Common myeloid progenitor, CD34-positive (primary cell): ENCODE measurements at places on chromosomes 5 and 9.

DNA sequence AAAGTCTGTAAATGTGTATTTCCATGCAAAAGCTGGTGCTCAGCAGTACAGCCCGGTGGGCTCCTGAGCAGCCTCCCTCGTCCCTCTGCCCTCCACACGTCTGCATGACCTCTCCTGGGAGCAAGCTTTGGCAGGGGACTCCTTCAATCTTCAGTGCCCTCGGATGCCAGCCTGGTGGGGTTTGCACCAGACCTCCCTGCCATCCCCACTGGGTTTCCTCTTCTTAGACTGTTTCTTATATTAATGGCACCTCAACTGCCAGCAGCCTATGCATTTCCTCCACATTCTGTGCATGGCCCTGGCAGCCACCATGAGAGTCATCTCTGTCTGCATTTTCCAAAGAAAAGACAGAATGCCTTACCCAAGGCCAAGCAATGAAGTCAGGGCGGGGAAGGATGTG lies 108.4 kb downstream of the ROR2 start:
- no peaks in the 10 kb centered on the region for H3K4me1 ChIP-seq
- H3K4me3 ChIP-seq = no peak overlapping the region
- H3K36me3 ChIP-seq = no peaks in the 10 kb centered on the region
- no peak overlapping the region for H3K27ac ChIP-seq

DNA sequence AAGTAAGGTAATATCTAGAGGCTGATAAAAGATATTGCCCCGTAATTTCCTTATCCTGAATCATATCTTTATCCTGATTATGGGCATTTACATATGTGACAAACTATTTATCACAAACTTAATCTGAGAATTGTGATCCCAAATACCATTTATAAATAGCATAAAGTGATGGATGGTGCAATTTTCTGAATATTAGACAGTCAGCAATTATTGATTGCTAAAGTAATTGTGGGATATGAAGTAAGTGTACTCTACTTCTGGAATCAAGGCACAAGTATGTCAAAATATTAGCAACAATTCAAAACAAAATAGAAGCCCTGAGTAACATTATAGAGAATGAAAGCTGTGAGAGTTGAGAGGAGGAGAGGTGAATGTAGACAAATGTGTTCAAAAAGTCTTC lies 361.9 kb upstream of the CDH6 start:
- no peaks in the 10 kb centered on the region for H3K27me3 ChIP-seq
- no peaks in the 10 kb centered on the region for H3K4me1 ChIP-seq
- no peaks in the 10 kb centered on the region for H3K36me3 ChIP-seq
- no peak overlapping the region for H3K4me3 ChIP-seq
- H3K27ac ChIP-seq = no peak overlapping the region

- no peaks in the 10 kb centered on the region for H3K27me3 ChIP-seq
- DNase-seq = peak; percentile 76
- H3K4me1 ChIP-seq = peaks cover 57% of the 10 kb centered on the region
- peak overlapping the region; percentile 77 for H3K4me3 ChIP-seq
These were observed 42.8 kb upstream of the STXBP1 start for GRCh38 chr9:127568971-127569885.

GRCh38 chr5:76927961-76928360 lies 24.9 kb upstream of the CRHBP start:
- H3K4me1 ChIP-seq = peaks cover 5% of the 10 kb centered on the region
- H3K27me3 ChIP-seq = no peaks in the 10 kb centered on the region
- H3K4me3 ChIP-seq = no peak overlapping the region
- DNase-seq = no peak
- no peaks in the 10 kb centered on the region for H3K36me3 ChIP-seq

- H3K27ac ChIP-seq = no peak overlapping the region
- H3K4me3 ChIP-seq = no peak overlapping the region
- H3K4me1 ChIP-seq = no peaks in the 10 kb centered on the region
These were observed 134.1 kb downstream of the NUDT12 start for GRCh38 chr5:103428411-103428871.

DNA sequence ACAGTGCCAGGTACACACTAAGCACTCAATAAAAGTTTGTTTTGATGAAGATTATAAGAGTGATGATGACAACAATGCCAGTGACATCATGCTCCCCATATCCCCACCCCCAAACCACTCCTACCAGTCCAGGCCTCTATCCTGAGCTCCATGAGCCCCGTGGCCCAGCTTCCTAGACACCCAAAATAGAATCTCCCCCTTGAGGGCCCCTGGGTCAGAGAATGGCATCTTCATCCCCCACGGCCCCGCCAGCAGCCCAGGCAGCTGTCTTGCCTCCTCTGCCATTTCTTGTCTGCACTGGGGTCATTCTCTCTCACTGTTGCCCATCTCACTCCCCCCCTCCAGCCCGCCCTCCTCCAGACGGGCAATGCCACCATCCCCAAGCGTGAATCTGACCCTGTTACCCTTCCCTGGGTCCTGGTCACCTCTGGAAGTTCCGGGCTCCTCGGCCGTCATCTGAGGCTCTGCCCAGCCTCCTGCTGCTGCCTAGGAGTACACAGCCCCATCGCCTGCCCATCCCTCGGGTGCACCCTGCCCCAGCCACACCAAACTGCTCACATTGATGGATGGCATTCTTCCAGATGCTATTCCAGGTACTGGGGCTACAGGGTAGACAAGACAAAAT lies 76.8 kb upstream of the LMX1B start:
- H3K36me3 ChIP-seq = no peaks in the 10 kb centered on the region
- DNase-seq = no peak
- H3K27me3 ChIP-seq = no peaks in the 10 kb centered on the region
- H3K27ac ChIP-seq = no peak overlapping the region
- H3K4me3 ChIP-seq = no peak overlapping the region
- peaks cover 15% of the 10 kb centered on the region for H3K4me1 ChIP-seq

DNA sequence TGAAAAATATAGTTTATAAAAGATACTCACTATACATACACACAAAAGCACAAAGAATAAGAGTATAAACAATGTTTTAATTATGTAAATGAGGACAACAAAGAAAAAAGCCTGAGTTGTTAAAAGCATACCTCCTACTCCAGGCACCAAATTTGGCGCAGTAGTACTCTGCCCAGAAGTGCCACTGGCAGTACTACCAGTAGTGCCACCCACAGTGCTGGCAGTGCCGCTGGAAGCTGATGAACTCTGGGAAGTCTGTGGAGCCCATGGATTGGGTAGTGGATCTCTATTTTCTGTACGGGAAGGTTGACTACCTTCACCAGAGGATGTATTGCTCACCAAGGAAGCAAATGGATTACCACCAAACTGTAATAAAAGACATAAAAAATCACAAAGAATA lies 30.2 kb downstream of the UBQLN1 start:
- H3K4me1 ChIP-seq = no peaks in the 10 kb centered on the region
- H3K36me3 ChIP-seq = peaks cover 24% of the 10 kb centered on the region
- H3K27ac ChIP-seq = no peak overlapping the region
- H3K4me3 ChIP-seq = no peak overlapping the region
- no peaks in the 10 kb centered on the region for H3K27me3 ChIP-seq

- H3K27ac ChIP-seq = no peak overlapping the region
- no peak overlapping the region for H3K4me3 ChIP-seq
- H3K4me1 ChIP-seq = no peaks in the 10 kb centered on the region
- no peak for DNase-seq
- H3K27me3 ChIP-seq = no peaks in the 10 kb centered on the region
- H3K36me3 ChIP-seq = no peaks in the 10 kb centered on the region
These were observed 89.5 kb downstream of the ADAMTS2 start for GRCh38 chr5:179255527-179256327.

DNA sequence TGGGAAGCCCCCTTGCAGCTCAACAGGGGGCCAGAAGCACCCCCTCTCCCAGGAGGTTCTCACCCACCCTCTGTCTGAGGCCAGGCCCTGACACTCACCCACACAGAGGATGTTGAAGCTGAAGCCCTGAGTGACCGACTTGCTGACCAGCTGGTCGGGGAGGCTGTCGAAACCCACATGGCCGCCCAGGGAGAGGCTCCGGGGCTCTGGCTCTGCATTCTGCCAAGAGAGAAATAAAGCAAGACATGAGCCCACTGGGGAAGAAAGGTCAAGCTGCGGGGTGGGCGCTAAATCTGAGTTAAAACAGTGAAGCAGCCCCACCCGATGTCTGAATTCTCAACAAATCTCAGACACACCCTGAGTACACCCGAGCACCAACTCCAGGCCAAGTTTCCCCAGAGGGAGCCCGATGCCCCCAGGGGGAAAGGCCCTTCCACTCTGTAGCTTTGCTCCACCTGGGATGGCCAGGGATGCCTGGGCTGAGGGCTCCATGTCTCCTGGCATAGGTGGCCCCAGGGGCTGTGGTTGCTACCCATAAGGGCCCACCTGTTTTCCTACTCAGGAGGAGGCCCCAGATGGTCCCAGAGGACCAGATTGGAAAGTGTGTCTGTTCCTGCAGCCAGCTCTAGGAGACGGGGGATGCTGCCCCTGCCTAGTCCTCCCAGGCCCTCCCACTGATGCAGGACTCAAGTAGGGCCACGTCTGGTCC lies 11.6 kb downstream of the SEPTIN8 start:
- no peak overlapping the region for H3K4me3 ChIP-seq
- H3K36me3 ChIP-seq = no peaks in the 10 kb centered on the region
- no peak overlapping the region for H3K27ac ChIP-seq

- DNase-seq = peak; percentile 4
- peaks cover 27% of the 10 kb centered on the region for H3K4me1 ChIP-seq
- H3K36me3 ChIP-seq = peaks cover 14% of the 10 kb centered on the region
- H3K27me3 ChIP-seq = no peaks in the 10 kb centered on the region
- H3K4me3 ChIP-seq = peak overlapping the region; percentile 71
These were observed 572 bp downstream of the ZDHHC21 start for GRCh38 chr9:14692470-14693250.

DNA sequence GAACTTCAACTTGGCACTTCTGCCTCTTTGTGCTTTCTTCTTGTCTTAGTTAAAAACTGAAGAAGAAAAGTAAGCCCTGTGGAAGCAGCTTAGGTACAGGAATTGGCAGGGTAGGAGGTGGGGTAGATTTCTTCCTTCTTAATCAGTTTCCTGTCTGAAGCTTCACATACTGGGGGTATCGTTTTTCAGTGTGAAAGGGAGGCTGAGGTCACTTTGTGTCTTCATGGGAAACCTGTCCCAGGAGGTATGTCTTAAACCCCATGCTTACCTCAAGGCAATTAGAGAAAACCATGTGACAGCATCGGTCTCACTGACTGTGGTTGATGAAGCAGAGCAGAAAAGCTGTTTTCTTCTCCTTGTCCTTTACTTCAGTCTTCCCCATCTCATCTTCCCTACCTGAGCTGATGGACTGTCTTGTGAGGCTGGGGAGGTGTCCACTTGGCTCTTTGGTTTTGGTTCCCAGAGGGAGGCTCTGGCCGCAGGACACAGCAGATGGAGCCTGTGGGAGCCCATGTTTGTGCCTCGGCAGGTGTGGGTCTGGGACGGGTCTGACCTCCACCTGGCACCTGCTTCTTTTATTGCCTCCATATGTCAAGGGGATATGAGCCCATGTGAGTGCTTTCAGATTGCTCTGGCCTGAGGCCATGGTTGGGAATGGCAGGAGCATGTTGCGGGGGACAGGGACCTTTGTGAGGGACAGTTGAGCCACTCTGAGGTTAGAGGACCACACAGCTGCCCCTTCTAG lies 47.0 kb downstream of the SH3GL2 start:
- DNase-seq = no peak
- no peaks in the 10 kb centered on the region for H3K36me3 ChIP-seq
- no peaks in the 10 kb centered on the region for H3K4me1 ChIP-seq
- H3K27me3 ChIP-seq = no peaks in the 10 kb centered on the region

GRCh38 chr5:16518606-16519005 lies 53.0 kb upstream of the ZNF622 start:
- no peak overlapping the region for H3K27ac ChIP-seq
- DNase-seq = no peak
- H3K4me3 ChIP-seq = no peak overlapping the region
- H3K36me3 ChIP-seq = no peaks in the 10 kb centered on the region
- no peaks in the 10 kb centered on the region for H3K27me3 ChIP-seq

- H3K4me1 ChIP-seq = peaks cover 3% of the 10 kb centered on the region
- DNase-seq = no peak
- no peaks in the 10 kb centered on the region for H3K36me3 ChIP-seq
- no peak overlapping the region for H3K4me3 ChIP-seq
- H3K27ac ChIP-seq = no peak overlapping the region
- no peaks in the 10 kb centered on the region for H3K27me3 ChIP-seq
These were observed 52.0 kb downstream of the SLC44A1 start for GRCh38 chr9:105296445-105296844.

DNA sequence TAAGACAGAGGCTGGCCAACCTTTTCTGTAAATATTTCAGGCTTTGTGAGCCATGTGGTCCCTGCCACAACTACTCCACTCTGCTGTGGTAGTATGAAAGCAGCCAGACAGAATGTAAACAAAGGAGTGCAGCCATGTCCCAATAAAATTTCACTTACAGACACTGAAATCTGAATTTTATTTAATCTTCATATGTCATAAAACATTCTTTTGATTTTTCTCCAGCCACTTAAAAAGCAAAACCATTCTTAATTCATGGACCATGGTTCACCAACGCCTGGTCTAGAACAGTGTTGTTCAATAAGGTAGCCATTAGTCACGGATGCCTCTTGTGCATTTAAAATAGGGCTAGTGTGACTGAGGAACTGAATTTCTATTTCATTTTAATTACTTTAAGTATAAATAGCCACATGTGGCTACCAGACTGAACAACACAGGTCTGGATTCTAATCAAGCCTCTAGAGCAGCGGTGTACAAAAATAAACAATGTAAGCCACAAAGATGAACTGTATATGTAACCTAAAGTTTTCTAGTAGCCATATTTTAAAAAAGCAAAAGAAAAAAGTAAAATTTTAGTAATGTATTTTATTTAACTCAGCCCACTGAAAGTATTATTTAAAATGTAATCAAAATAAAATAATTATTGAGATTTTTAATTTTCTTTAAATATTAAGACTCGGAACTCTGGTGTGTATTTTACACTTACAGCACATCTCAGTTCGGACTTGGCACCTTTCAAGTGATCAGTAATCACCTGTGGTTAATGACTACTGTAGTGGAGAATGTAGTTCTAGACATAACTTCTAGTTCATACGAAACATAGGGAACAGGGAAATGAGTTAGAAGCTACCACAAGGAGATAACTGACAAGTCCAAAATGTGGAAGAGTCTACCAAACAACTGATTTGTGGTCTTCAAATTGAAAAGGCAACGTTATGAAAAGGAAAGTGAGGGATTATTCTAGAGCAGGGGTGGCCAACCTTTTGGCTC lies 14.3 kb downstream of the GEMIN5 start:
- H3K27me3 ChIP-seq = no peaks in the 10 kb centered on the region
- no peaks in the 10 kb centered on the region for H3K4me1 ChIP-seq
- DNase-seq = no peak

- no peaks in the 10 kb centered on the region for H3K27me3 ChIP-seq
- H3K36me3 ChIP-seq = no peaks in the 10 kb centered on the region
- no peak overlapping the region for H3K27ac ChIP-seq
- no peak overlapping the region for H3K4me3 ChIP-seq
- no peaks in the 10 kb centered on the region for H3K4me1 ChIP-seq
These were observed 298.3 kb upstream of the TNC start for GRCh38 chr9:115416299-115416698.

GRCh38 chr9:117929868-117930267 lies 225.7 kb downstream of the TLR4 start:
- peaks cover 2% of the 10 kb centered on the region for H3K27me3 ChIP-seq
- no peaks in the 10 kb centered on the region for H3K36me3 ChIP-seq
- no peak overlapping the region for H3K4me3 ChIP-seq
- no peaks in the 10 kb centered on the region for H3K4me1 ChIP-seq
- no peak for DNase-seq

- no peak overlapping the region for H3K27ac ChIP-seq
- H3K36me3 ChIP-seq = no peaks in the 10 kb centered on the region
- H3K4me3 ChIP-seq = no peak overlapping the region
- peaks cover 13% of the 10 kb centered on the region for H3K4me1 ChIP-seq
- DNase-seq = no peak
These were observed 402.0 kb downstream of the MLLT3 start for GRCh38 chr9:20220286-20220685.
